ENCODE measurements at places on chromosomes 1 and 21.

GRCh38 chr1:110876748-110877341 is 3.9 kb downstream of the CD53 start:
- DNase-seq = peak; percentile 14

DNA sequence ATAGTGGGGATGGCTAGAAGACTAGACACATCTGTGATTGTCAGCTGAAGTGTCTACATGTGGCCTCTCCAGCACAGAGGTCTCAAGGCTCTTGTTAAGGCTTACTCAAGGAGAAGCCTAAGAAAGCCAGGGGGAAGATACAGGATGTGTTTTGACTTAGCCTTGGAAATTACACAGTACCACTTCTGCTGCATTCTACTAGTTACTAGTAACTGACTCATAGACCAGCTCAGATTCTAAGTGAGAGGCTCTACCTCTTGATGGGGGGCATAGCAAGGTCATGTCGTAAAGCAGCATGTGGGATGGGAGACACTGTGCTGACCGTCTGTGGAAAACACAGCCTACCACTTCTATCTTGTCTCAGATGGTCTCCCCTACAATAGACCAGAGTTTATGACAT is 99.5 kb downstream of the UBE2U start:
- no peak for DNase-seq

- peak; percentile 96 for DNase-seq
These were observed 20.9 kb upstream of the RAB4A start for GRCh38 chr1:229249854-229250644.

DNA sequence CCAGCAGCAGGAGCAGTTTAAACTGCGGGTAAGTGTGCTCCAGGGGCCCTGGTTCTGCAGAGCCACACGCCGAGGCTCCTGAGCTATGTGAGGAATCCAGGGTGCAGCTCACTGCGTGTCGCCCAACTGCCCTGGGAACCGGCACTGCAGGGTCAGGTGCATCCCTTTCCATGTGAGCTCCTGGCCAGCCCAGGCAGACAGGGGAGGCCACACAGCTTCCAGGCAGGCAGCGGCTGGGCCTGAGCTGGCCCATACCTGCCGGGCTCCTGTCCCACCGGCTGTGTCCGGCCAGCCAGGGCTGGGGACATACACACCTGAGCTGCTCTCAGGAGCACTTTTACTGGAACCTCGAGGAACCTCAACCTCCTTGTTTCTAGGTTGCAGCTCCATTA is 18.6 kb upstream of the COL18A1 start:
- DNase-seq = no peak

- no peak for DNase-seq
These were observed 44.6 kb upstream of the DNASE2B start for GRCh38 chr1:84353695-84354094.

GRCh38 chr1:161379071-161379470 is 11.4 kb upstream of the CFAP126 start:
- DNase-seq = peak; percentile 29

DNA sequence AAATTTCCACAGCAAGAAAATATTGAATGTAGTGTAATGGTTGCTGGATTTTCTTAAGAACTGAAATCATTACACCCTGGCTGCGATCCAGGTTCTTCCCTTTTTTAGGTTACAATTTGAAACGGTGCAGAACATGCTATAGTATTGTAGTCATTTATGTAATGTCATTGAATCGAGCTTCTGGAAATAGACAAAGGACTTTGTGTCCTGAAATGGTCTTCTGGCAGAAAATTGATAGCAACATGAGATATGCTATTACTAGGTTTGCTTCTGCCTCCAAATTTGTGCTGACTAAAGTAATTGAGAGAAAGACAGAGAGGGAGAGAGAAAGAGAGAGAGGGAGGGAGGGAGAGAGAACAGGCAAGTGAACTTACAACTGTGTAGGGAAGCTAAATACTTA is 146.2 kb upstream of the NFIA start:
- DNase-seq = no peak

GRCh38 chr1:33143176-33143575 is 38.7 kb downstream of the TRIM62 start:
- no peak for DNase-seq

DNA sequence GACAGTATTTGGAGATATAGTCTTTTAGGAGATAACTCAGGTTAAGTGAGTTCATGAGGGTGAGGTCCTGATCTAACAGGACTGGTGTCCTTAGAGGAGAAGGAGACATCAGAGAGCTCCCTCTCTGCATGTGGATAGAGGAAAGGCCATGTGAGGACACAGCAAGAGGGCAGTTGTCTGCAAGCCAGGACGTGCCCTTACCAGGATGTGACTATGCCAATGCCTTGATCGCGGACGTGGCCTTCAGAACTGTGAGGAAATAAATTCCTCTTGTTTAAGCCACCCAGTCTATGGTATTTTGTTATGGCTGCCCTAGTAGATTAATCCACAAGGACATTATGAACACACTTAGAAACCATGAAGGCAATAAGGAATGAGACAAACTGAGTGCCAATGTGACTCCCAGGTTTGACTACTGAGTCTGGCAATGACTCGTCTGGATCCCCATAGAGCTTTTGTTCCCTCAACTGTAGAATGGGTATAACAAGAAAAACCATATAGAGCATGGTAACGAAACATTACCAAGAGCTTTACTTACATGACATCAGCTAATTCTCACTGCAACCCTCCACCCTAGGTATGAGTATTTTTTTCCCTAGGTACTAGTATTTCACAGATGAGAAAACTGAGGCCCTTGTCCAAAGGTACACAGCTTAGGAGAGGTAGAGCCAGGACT is 6.5 kb downstream of the URB1 start:
- no peak for DNase-seq

DNA sequence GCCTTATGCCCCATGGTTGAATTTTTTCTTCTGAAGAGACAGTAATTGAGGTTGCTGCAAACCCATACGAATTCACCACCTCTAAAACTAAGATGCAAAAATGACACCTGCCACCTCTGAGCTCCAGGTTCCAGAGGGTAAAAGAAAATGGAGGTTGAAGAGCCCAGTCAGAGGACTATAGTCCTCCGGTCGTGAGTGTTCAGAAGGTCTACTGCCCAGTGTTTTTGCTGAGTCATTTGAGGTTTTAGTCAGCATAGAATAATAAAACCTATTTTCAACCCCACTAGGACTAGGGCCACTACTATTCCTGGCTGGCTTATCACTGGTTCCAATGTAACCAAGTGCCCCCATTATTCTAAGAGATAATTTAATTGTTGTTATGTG is 12.9 kb upstream of the SLAMF7 start:
- no peak for DNase-seq

DNA sequence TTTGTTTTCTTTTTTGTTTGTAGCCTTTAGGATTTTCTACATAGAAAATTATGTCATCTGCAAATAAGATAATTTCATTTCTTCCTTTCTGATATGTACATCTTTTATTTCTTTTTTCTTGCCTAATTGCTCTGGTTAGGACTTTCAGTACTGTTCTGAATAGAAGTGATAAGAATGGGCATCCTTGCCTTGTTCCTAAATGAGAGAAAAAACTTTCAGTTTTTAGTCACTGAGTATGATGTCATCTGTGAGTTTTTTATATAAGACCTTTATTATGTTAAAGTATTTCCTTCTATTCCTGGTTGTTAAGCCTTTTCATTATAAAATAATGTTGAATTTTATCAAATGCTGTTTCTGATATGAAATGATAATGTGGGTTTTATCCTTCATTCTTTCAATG is 76.0 kb upstream of the SLC35F3 start:
- DNase-seq = no peak

- DNase-seq = no peak
These were observed 11.8 kb upstream of the USP1 start for GRCh38 chr1:62425041-62425440.

DNA sequence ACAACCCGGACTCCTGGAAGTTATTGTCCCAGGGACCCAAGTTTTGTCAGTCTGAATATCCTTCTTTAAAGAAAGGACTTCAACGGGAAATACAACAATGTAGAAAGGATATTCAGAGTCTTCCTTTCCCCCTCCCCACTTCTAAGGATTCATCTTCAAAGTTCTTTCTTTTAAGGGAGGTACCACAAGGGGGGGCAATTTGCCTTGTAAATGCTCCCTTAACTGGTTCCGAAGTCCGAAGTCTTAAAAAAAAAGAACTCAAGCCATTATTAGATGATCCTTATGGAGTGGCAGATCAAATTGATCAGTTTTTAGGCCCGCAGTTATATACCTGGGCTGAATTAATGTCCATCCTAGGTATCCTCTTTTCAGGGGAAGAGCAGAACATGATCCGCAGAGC is 47.0 kb downstream of the SERINC2 start:
- peak; percentile 13 for DNase-seq

DNA sequence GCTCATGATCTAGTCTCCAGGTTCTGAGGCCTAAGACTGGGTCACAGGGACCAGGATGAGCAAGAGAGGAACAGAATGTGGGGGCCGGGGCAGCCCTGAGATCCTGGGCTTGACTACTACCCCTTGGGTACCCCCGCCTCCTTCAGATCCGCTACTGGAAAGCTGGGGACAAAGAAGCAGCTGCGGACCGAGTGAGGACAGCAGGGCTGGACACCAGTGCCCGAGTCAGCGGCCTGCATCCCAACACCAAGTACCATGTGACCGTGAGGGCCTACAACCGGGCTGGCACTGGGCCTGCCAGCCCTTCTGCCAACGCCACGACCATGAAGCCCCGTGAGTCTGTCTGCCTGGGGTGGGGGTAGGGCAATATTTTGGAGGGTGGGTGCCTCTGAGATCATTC is 12.5 kb downstream of the TMEM81 start:
- no peak for DNase-seq

DNA sequence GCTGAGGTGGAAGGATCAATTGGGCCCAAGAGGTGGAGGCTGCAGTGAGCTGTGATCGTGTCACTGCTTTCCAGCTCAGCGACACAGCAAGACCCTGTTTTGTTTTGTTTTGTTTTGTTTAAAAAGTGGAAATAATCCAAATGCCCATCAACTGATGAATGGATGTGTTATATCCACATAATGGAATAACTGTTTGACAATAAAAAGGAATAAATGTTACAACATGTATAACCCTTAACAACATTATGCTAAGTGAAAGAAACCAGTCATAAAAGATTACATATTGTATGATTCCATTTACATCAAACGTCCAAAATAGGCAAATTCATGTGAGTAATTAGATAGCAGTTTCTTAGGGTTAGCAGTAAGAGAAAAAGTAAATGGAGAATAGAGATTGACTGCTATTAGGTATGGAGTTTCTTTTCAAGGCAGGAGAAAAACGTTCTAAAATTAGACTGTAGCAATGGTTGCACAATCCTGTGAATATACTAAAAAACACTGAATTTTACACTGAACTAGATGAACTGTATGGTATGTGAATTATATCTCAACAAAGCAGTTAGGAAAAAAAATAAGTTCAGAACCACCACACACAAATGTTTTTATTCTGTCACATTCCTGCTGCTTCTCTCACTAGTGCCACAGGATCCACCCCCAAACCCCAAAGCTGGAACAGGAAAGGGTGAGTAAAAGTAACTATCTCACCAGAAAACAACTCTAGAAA is 15.7 kb downstream of the FOXJ3 start:
- DNase-seq = no peak

- no peak for DNase-seq
These were observed 51.7 kb upstream of the LRRC8B start for GRCh38 chr1:89472886-89473417.

GRCh38 chr21:26732432-26733221 is 112.6 kb downstream of the ADAMTS1 start:
- DNase-seq = peak; percentile 21

- DNase-seq = no peak
These were observed 213.7 kb downstream of the LRRC40 start for GRCh38 chr1:69991644-69992043.

- DNase-seq = no peak
These were observed 111.4 kb upstream of the ZNF678 start for GRCh38 chr1:227451954-227452353.

GRCh38 chr21:32372755-32373154 is 20.1 kb downstream of the URB1 start:
- no peak for DNase-seq

- no peak for DNase-seq
These were observed 20.7 kb upstream of the KCNA2 start for GRCh38 chr1:110626889-110627288.

DNA sequence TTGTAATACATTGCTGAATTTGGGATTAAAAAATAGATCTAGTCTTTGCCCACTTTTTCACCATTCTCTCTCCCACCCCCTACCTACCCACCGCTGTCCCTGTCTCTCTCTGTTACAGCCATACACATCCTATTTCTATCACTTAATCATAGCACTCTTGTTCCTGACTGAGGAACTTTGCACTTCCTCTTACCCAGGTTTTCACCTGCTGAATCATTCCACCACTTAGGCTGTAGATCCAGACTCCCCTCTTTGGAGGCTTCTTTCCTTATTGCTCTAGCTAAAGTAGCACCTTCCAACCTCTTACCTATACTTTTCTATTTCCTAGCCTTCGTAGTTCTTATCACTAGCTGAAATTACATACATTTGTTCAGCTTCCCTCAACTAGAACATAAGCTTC is 59.6 kb downstream of the ATP6V1G3 start:
- DNase-seq = no peak

- peak; percentile 42 for DNase-seq
These were observed 38.0 kb upstream of the DNASE2B start for GRCh38 chr1:84360316-84360715.

DNA sequence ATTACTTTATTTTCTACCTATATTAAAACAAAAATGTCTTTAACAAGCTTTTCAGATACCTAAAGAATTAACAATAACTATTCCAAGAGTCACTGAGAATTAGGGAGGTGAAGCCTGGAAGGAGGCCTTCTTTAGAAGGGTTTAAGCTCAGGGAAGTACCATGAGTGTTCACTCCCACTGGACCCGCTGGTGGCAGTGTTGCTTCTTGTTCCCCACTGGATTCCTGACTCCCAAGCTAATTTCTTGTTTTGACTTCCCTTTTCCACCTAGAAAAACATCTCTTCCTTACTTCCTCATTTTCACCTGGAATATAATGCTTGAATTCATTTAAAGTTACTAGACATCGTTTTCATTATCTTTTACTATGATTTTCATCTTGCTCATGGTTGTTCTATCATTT is 264.2 kb downstream of the HMCN1 start:
- DNase-seq = peak; percentile 4

GRCh38 chr1:173043253-173043652 is 7.5 kb downstream of the TNFSF18 start:
- no peak for DNase-seq

DNA sequence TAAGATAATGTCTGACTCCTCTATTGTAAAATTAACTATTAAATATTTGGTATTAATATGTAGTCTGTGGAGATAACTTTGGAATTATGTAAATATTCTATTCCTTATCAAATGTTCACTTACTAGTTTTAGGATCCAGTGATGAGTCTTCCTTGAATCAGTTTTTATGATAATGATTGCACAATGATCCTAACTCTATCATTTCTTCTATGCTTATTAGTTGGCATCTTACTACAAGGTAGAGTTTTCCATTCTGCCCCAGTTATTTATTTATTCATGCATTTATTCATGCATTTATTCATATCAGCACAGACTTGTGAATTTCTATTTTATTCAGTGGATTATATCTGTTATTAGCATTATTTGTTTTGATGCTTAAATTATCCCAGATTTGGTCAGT is 7.4 kb upstream of the MGST3 start:
- no peak for DNase-seq

- no peak for DNase-seq
These were observed 35.4 kb downstream of the SUSD4 start for GRCh38 chr1:223328566-223328965.

GRCh38 chr1:147651466-147651865 is 18.9 kb downstream of the ACP6 start:
- DNase-seq = no peak

All from Kasumi-1 (cell line).